ENCODE measurements at places on chromosomes 12 and 14.

GRCh38 chr12:105575235-105575634 lies 244.7 kb downstream of the C12orf75 start:
- no peak for DNase-seq

DNA sequence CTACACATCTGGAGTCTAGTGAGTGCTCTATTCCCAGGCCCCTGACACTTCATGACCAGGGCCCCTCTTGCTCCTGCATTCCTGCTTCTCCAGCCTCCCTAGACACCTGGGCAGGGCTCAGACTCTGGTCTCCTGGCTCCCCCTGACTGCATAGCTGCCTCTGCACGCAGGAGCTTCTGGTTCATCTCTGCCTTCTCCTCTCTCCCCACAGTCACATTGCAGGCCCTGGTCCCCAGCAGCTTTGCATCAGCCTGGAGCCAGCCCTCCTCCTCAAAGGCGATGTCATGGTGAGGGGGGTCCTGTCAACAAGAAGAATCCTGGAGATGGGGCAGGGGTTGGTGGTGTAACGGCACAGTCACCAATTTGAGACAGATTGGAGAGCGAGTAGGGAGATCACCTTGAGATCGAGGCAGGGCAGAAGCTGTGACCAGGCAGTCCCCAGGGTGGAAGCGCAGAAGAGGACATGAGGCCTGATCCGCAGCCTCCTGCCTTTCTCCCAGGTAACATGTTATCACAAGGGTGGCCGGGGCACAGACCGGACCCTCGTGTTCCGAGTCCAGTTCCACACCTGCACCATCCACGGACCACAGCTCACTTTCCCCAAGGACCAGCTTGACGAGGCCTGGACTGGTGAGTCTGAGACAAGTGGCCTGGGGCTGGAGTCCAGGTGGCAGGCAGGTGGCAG lies 8.1 kb downstream of the TNS2 start:
- no peak for DNase-seq

GRCh38 chr12:52062167-52063081 lies 7.4 kb upstream of the ATG101 start:
- DNase-seq = no peak

- no peak for DNase-seq
Observed at GRCh38 chr12:88237954-88238353, 95.8 kb downstream of the TMTC3 start.

DNA sequence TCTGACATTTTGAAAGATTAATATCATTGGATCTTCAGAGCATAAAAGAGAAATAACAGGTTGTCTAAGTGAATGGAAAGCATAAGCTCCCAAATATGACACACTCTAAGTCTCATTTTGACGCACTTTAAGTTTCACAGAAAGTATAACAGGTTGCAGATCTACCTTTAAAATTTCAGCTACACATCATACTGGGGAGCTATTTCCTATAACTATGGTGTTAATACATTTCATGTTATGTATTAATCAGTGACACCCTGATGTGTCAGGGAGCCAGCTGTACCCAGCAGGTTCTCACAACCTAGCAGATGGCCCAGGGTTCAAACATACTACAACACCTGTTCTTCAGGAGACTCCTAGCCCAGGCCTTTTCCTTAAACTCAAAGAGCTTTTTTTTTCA lies 31.1 kb upstream of the TMX1 start:
- no peak for DNase-seq

DNA sequence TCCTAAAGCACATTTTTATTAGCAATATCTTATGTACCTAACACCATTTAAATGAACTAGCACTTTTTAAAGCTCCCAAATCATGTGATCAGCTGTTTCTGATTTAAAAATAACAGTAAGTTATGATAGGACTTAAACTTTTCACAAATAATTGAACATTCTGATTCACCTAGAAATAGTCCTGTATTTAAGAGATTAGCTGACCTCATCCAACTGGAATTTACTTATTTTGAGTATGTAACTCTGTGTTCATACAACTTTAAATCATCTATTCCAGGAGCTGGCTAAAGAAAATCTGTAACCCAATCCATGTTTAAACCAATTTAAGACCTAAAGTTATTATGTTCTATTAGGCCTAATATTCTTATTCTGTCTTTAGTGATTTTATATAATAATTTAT lies 184.3 kb downstream of the CCDC91 start:
- DNase-seq = no peak

- no peak for DNase-seq
Observed at GRCh38 chr14:31489691-31490090, 1.9 kb upstream of the GPR33 start.

- DNase-seq = no peak
Observed at GRCh38 chr12:76997011-76997780, 68.2 kb downstream of the E2F7 start.

GRCh38 chr12:32586390-32586789 lies 92.7 kb upstream of the DNM1L start:
- DNase-seq = no peak

GRCh38 chr14:55047301-55048053 lies 4.0 kb upstream of the MAPK1IP1L start:
- no peak for DNase-seq

DNA sequence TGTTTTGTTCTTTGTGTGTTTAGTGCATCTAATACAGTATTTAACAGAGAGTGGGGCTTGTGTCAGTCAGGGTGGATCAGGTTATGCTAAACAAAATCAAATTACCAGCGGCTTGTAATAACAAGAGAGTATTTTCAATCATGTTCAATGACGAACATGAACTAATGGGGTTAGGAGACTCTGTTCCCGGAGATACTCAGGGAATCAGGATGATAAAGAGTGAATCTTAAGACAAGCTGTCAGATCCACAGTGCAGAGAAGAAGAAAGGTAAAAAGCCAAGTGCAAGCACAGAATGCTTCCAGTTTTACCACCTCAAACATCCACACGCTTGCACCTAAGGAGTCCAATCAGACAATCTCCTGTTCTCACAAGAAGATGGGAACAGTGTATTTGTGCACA lies 1331.5 kb upstream of the TMEM132C start:
- DNase-seq = no peak

DNA sequence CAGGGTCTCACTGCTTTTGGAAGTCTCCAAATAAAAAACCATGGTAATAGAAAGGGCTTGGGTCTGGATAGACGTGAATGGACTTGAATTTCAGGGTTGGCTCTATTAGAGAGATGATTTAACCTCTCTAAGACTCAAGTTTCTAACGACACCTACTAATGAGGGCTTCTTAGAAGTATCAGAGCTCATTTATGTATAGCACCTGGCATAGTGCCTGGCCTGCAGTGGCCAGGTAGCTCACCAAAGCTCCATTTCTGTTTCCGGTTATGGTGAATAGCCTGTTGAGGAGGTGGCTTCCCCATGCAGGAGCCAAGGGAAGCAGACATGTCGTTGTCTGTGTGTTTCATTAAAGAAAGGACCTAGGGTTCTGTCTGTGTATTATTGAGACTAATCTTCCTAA lies 108.6 kb downstream of the ETV6 start:
- DNase-seq = no peak

- no peak for DNase-seq
Observed at GRCh38 chr12:108734200-108734906, 3.0 kb upstream of the CORO1C start.

DNA sequence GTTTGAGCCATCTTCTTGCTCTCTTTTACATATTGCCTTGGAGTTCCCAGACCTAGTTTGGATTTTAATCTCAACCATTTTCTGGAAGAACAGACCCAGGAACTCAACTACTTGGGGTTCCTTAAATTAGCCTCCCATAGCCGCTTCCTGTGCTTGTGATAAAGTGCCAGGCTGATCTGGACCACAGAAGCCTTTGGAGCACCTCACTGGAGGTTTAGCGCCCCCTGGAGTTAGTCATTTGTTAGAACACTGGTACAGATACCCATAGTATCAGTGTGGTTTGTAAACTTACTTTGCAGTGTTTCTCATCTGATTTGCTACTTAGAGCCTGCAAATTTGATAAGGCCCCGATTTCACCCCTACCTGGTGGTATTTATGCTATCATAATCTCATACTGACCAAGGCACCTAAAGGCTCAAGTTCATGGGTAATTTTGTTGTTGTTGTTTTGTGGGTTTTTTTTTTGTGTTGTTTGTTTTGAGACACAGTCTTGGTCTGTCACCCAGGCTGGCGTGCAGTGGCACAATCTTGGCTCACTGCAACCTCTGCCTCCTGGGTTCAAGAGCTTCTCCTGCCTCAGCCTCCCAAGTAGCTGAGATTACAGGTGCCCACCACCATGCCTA lies 3.7 kb downstream of the UNC119B start:
- peak; percentile 77 for DNase-seq

- no peak for DNase-seq
Observed at GRCh38 chr14:93857500-93858283, 69.4 kb upstream of the PRIMA1 start.

GRCh38 chr12:27052176-27052575 lies 29.8 kb downstream of the MED21 start:
- DNase-seq = no peak

- DNase-seq = no peak
Observed at GRCh38 chr12:27711317-27711682, 668 bp downstream of the MRPS35 start.

DNA sequence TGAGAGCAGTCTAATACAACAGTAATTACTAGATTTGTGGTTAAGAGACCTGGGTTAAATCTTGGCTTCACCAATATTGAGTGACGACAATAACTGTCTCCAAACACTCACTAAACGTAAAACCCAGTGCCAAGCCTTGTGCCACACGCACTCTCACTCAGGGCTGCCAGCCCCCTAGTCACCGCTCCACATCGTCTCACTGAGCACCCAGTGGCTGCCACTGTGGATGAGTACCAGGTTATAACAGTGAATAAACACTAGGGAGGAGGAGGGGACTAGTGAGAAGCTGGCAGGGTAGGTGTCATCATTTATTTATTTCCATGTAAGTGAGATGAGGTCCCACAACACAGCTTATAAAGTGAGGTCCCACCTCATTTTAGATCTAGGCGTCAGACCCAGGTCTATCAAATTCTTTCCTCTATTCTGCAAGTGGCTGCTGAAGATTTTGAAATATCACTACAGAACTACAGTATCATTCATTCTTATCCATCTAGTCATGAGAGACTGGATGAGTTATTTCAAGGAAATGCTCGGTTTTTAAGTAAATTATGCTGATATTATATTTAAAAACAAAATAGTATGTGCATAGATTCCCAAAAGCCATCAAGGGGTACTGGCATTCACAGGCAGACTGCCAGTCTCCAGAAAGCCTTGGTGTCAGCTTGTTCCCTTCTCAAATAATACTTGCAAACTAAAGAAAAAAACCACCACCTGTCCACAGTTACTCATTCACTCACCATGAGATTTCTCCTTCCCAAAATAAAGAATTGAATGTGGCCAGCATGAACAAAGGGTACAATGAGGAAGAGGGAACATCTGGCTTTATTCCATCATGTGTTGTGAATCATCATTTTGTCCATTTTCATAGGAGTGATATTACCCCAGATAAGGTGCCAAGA lies 84.0 kb downstream of the PTPN21 start:
- no peak for DNase-seq

DNA sequence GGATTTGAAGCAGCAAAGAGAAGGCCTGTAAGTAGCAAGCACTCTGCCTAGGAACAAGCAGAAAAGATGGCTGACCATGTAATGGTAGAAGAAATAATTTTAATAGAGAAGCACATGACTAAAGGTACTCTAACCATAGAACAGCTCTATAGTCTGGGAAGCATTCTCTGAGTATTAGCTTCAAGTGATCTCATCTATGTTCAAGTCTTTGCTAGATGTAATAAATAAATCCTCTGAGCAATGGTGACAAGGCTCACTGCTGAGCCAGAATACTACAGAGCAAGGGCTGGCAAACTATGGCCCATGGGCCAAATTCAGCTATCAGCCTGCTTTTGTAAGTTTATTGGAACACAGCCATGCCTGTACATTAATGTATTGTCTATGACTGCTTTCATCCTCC lies 84.8 kb downstream of the PEBP1 start:
- no peak for DNase-seq

- DNase-seq = no peak
Observed at GRCh38 chr12:103561174-103561573, 25.9 kb upstream of the STAB2 start.

DNA sequence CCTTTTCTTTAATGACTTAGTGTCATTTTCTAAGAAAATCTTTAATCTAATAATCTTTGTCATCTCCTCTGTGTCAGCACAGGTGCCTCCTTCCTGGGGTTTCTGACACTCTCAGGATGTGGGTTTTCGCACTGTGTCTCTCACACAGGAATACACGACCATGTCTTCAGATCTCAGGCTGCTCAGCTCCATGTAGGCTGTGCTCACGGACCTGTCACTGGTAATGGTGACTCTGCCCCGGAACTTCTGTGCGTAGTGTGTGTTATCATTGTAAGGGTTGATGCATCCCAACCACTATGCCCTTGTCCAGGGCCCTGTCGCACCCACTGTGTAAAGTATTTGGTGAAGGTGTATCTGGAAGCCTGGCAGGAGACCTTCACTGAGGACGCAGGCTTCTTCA lies 647.8 kb downstream of the TMEM121 start:
- DNase-seq = no peak

- no peak for DNase-seq
Observed at GRCh38 chr12:31702047-31702446, 26.8 kb downstream of the AMN1 start.

GRCh38 chr12:85059594-85059993 lies 23.4 kb downstream of the LRRIQ1 start:
- no peak for DNase-seq

- DNase-seq = no peak
Observed at GRCh38 chr12:64923536-64923935, 99.1 kb downstream of the TBC1D30 start.

- DNase-seq = no peak
Observed at GRCh38 chr12:70994217-70994788, 73.8 kb upstream of the PTPRR start.

GRCh38 chr14:90201344-90201743 lies 55.0 kb upstream of the PSMC1 start:
- no peak for DNase-seq

DNA sequence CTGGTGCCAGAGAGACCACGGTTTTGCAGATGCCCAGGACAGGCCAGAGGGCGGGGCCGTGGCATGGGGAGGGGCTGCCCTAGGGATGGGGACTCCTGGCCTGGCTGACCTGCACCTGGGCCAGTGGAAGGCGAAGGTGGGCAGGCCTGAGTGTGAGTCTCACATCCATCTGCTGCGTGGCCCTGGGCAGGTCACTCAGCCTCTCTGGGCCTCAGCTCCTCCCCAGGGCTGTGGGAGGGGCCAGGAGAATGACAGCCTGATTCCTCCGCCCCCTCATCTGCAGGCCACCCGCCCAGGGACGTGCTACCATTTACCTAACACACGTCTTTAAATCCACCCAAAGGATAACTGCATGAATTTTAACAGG lies 90.9 kb downstream of the GALNT9 start:
- no peak for DNase-seq

DNA sequence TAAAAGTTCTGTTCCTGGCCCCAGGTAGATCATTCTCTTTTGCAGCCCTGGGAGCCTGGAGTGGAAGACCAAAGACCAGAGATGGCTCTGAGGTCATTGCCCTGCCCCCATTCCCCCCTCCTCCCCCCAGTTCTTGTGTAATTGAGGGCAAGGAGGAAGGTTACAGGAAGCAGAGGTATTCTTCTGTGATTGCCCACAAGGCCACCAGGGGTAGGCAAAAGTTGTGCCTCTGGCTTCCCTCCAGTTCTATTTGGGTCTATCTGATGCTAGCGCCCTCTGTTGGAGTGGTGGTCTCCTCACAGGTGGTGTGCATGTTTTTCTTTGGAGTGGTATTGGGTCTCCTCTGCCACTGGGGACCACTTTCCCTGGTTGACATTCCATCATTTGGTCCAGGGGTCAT lies 41.2 kb upstream of the CRY1 start:
- peak; percentile 22 for DNase-seq

- no peak for DNase-seq
Observed at GRCh38 chr12:102429211-102430154, 50.9 kb downstream of the IGF1 start.
